ENCODE measurements at places on chromosomes 16 and 17.

DNA sequence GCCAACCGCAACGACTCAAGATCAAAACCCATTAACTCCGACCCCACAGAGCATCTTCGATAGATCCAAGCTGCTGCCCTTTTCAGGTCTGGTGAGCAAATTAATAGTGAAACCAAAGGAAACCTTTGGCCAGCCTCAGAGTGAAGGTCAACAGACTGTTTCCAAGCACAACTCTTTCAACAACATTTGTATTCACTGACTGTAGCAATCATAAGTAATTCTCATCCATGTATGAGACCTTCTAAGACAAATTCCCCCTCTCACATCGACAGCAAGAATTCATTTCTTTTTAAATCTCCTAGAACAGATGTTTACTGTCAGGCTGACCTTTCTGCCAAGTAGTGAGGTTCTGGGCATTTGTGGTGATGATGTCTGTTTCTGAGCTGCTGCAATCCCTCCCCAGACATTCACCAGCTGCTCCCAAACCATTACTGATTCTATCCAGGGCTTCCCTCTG lies 64.2 kb downstream of the SLC39A11 start:
- DNase-seq = no peak

DNA sequence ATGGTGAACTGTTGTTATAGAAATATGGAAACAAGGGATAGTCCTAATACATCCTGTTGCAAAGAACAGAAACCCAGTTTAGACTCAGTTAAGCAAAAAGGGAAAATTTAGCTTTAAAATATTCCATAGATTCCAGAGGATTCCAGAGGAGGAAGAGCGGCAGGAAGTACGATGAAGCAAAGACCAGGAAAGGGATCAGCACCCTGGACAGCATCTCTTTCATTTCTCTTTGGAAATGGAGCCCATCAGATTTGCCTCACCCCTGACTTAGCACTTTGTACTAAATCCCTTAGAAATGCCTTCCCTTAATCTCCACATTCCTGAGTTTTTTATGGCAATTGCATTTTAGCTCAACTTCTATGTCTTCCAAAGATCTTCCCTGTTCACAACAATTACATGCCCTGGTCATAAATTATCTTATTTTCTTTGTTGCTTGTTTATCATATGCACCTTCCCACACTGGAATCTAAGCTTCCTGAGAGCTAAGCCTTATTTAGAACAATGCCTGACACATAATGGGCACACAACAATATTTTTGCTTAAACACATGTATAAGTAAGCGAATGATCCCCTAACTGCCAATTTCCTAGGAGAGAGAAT lies 150.0 kb upstream of the RBFOX1 start:
- no peak for DNase-seq

DNA sequence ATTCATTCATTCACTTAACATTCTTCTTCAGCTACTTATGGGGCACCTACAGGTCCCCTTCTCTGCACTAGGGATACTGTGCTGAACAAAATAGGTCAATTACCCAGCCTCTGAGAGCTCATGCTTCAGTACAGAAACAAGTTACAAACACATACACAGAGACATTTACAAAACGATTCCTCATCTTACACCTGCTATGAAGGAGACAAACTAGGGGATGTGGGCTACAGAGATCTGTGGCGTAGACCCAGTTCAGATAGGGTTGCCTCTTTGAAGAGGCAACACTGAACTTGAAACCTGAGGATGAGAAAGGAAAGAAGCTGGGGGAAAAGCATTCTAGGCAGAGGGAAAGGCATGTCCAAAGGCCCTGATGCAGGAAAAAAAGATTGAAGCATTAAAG lies 5.2 kb downstream of the IL21R start:
- no peak for DNase-seq

DNA sequence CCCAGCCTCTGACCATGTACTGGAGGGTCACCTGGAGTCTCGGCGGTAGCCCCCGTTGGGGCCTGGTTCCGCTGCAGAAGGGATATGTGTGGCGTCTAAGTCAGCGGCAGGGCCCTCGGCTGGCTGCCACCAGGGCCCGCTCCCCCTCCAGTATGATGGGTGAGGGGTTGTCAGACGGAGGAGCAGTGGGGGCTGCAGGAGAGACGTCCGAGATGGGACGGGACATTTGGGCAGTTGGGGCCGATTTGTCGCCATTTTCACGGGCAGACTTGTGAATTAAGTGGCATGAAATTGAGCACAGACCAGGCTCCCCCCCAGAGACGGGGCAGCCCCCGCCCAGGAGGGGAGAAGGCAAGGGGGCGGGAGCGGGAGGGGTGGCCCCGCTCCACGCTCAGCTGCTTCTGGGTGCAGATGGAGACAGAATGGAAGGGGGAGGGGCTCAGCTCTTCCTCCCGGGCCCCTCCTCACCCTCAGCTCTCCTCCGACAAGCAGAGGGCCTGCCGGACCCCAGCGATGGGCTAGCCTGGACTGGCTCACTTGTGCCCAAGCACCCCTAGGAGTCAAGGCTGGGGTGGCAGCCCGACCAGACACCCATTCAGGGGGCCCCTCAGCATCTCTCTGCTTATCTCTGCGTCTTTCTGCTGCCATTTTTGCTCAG lies 52.7 kb upstream of the LHX1 start:
- no peak for DNase-seq

DNA sequence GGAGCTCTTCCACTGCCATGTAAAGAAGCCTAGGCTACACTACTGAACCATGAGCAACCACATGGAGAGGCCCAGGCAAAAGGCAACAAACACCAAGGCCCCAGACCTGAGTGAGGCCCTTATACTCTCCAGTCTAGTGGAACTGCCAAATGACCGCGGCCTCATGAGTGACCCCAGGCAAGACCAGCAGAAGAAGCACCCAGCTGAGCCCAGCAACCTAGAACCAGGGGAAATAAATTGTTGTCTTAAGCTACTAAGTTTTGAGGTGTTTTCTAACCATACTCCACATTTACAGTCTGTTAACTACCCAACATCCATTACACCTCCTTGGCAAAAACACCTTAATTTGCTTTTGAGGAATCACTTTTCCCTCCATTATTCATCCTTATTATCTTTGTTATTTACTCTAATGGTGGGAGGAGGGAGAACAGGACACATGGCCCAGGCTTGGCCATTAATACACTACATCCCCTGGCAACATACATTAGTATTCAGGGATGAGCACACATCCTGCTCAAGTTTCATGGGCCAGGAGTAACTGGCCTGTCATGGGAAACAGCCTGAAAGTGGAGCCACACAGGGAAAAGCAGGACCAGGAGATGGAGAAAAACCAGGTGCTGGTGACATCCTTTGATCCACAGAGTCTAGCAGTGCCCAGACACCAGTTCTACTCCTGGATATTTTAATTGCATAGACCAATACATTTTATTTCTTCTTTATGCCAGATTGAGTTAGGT lies 26.2 kb downstream of the SLC39A11 start:
- no peak for DNase-seq

DNA sequence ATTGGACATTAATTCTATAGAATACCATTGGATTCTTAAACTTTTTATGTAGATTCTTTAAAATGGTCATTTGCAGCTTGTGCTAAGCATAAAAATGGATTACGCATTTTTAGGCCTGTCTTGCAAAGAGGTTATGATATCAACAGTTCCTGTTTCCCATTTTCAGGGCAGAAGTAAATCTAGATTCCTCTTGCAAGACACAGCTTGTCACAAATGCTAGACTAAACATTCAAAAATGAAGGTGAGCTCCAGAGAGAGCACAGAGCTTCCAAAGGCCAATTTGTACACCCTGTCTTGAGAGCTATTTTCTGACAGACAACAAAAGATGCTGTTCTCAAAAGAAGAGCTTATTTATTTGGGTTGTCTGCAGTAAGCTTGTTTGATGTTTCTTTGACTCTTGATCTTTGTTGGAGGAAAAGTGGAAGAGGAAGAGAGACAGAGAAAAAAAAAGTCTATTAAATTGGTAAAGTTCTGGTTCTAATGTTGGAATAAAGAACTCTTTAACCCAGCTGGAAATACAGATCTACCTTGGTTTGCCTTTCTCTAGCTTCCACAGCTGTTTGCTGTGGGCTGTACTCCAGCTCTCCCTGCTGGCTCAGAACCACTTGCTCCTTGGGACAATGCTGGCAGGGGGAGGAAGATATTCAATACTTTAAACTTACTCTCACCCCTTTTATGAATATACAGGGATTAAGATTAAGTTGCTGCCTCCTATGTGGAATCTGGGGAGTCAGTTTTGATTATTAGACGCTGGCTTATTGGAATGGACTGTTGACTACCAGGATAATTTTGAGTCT lies 651.8 kb downstream of the CDH11 start:
- DNase-seq = no peak

GRCh38 chr16:84825896-84826557 lies 6.2 kb downstream of the CRISPLD2 start:
- no peak for DNase-seq

DNA sequence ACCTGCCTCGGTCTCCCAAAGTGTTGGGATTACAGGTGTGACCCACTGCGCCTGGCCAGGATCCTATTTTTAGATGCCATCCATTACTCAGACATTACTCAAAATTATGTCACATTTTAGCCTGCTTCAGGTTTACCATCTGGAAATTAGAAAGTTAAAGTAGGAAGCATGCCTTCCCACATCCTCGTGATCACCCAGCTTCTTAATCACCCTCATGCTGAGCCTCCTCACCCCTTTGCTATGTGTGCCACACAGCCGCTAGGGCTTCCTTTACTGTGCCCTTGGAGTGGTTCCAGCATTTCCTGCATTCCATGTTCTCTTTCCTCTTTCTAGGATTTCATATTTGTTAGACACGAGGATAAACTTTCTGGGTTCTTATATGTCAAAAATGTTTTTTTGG lies 9.3 kb downstream of the ADORA2B start:
- no peak for DNase-seq

- DNase-seq = no peak
These were observed 11.3 kb downstream of the CA5A start for GRCh38 chr16:87924811-87925670.

DNA sequence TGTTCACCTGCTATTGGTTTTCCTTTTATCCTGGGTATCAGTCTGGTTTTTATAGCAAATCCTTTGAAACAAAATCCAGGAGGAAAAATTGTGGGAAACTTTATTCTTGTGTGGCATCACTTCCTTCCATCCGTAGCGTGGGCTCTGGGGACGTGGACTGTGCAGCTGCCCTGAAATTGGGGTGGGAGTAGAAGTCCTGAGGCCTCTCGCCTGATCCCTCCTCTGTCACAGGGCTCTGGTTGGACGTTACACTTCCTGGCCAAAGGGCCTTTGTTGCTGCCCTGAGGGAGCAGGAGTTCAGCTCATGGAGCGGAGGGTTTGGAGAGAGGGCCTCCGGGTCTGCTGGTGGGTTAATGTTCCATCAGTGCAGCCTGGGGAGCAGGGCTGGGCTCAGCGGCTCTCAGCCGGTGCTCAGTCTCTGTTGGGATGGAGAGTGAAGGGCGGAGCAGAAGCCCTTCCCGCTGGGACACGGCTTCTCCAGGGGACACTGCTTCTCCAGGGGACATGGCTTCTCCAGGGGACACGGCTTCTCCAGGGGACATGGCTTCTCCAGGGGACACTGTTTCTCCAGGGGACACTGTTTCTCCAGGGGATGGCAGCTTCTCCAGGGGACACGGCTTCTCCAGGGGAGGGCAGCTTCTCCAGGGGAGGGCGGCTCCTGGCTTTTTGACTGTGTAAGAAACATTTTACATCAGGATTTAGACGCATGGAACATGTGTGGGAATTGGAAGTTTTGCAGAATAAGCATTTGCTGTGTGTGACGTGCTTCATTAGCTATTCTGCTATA lies 15.2 kb upstream of the RPL13 start:
- no peak for DNase-seq

- no peak for DNase-seq
These were observed 195.5 kb downstream of the FTO start for GRCh38 chr16:53899431-53899830.

GRCh38 chr16:8730335-8730915 lies 56.0 kb downstream of the ABAT start:
- DNase-seq = no peak

DNA sequence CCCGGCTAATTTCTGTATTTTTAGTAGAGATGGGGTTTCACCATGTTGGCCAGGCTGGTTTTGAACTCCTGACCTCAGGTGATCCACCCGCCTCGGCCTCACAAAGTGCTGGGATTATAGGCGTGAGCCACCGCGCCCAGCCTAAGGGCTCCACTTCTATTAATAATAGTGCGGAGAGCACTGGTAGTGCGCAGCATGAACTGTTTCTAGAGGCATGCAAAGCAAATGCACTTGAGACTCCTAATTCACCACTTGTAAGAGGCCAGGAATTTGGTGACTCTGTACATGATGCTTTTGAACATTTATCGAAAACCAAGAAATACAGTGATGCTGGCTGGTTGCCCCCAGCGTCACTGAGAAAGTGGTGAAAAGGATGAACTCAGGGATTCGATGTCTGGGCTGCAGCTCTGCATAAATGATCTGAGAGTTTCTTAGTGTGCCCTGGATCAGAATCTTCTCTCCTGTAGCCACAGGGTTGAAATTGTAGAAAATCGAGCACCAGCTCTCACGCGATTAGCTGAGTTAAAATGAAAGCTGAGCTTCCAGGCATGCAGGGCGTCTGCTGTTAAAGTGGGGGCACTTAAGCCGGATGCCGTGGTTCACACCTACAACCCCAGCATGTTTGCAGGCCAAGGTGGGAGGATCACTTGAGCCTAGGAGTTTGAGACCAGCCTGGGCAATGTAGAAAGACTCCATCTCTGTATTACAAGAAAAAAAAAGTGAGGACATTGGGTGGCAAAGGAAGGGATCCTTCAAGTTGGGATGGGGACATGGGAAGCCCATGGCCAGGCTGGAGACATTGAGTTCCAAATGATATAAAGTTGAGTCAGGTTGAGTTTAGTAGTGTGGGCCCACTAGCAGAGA lies 4.8 kb downstream of the RNF213 start:
- DNase-seq = peak; percentile 62

DNA sequence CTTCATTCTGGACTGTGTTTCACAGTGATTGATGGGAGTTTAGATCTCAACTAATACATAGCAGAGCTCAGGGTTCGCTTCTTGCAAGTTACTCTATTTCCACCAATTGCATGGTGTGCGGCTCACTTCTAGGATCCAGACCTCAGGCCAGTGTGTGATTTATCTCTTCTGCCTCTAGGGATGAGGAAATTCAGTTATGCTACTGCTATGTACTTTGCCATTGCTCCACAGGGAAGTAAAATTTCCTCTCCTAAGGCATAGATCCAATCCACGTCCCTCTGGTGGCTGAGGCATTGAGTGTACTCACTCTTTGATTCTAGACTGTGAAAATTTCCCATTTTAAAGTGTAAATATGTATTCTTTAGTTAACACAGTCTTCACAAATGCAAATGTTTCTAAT lies 214.1 kb downstream of the HS3ST3B1 start:
- no peak for DNase-seq
